ENCODE measurements at places on chromosomes 13 and 19.

DNA sequence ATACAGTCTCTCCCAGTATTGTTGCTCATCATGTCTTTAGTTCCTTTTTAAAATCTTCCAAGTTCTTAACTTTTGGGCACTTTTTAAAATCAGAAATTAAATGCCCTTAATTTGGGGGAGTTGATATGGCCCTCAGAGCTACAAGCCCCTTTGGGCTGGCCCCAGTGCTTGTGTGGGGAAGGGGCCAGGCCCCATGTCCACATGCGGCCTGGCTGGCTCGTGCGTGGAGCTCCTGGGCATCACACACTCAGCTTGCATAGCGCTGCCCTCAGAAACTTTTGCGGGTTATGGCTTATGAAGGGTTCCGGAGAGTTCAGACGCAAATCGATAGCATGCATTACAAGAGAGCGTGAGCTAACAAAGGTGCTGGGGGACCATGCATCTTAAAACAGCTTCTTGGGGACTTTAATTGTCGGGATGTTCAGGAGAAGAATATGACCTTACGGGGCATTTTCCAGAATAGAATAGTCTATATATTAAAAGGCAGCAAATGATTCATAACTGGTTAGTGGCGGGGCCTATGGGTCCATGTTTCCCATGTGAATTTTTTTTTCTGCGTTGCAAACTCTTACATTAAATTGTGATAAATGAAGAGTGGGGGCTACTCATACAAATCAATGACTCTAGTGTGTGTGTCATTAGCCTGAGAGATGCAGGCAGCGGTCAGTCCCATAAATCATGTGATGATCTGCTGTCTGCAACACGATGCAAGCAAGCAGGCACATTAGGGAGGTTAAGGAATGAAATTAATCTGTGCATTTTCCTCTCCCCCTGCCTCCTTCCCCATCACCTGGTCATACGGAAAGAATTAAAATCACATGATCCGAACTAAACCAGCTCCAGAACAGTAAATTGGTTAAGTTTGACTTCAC, 185.8 kb upstream of the TSHZ3 start:
- no peak for DNase-seq

- DNase-seq: no peak
Observed at GRCh38 chr13:97091196-97091595, 96.9 kb upstream of the OXGR1 start.

DNA sequence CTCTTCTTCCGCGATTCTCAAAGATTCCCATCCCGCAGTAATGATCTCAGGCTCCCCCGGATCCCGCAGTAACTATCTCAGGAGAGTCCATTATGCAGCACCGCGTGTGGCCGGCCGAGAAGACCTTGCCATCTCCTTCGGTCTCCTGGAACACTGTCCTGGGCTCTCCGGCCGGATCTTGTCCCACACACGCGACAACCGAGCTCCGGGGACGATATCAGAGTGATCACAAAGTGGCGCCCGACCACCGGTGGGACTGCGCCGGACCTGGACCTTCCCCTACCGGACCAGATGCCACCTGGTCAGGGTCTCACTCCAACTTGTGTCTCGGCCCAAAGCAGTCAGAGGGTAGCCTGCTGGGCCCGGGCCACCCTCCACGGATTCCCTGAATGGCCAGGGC, 24.0 kb downstream of the MAN2B1 start:
- no peak for DNase-seq

GRCh38 chr19:17522988-17523872, 11.8 kb downstream of the PGLS start:
- DNase-seq: peak; percentile 39

DNA sequence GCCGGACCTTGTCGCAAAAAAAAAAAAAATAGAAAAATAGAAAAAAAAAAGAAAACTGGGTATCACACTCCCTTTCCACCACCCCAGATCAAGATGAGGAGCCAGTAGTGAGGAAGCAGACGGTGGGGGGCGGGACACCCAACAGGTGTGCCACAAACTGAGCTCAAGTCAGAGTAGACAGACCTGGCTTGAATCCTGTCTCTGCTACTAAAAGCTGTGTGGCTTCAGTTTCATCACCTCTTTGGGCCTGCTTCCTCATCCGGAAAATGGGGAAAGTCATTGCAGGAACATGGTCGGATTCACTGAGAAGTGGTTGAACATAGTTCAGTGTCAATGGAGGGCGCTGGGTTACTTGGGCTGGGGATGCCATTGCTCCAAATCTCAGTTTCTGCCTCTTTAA, 2.9 kb downstream of the HIF3A start:
- no peak for DNase-seq

Data from forelimb muscle (tissue), 1 donor.